NCI-H345 (cell line): ENCODE measurements at places on chromosomes 5 and 9.

DNA sequence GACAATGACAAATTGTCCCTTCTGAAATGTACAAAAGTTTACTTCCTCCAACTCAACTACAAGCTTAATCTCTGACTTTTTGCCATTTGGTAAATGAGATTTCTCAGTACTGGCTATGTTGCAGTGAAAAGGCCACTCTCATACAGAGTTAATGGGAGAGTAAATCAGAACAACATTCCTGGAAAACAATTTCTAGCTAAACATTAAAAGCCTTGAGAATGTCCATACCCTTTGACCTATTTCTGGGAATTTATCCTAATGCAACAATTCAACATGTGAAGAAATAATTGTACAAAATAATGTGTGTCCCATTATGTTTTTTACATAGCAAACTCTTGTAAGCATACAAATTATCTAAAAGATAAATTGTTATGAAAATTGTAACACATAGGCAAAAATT is 56.3 kb upstream of the SPEF2 start:
- DNase-seq: no peak

- DNase-seq: no peak
These were observed 181.5 kb downstream of the IRX2 start for GRCh38 chr5:2569774-2570542.

GRCh38 chr5:82753374-82753773 is 323.8 kb downstream of the TMEM167A start:
- DNase-seq: no peak

GRCh38 chr5:129904667-129905472 is 605 bp downstream of the CHSY3 start:
- no peak for DNase-seq

- DNase-seq: no peak
These were observed 172.6 kb upstream of the ZNF608 start for GRCh38 chr5:124919076-124919475.

- peak; percentile 71 for DNase-seq
These were observed 552 bp downstream of the OTULINL start for GRCh38 chr5:14581891-14582796.

DNA sequence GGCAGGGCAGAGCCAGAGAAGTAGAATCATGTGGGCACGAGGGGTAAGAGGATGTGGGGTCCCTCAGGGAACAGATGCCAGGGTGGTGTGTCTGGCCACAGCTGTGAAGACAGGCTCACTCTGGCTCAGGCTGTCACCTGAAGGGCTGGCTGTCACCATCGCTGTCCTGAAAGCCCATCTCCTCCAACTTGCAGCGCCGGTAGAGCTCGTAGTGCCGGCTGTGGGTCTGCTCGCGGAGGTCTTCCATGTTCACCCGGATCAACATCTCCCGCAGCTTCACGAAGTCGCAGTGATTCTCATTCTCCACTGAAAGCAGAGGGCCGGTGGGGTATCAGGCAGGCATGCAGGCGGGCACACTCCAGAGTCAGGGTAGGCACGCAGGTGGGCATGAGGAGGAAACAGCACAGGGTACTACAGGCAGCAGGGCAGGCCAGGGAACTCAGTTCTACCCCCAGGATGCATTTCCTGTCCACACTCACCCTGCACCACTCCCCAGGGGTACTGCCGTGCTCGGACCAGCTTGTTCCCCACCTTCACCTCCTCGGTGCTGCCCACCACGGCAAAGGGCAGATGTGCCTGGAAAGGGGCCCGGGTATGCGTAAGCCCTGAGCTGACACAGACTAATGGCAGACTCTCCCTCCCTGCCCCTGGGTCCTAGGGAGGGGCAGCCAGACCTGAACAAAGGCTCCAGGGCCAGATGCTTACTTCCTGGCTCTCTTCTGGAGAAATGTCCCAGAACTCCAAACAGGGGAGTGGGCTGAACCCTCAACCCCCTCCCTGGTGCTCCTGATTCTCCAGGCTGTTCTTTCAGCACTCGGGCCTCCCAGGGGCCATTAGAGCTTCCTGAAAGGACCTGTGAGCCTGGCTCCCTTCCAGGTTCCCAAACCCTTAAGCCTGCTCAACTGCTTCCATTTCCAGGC is 14.4 kb downstream of the CCNI2 start:
- DNase-seq: no peak

GRCh38 chr5:142977363-142978051 is 207.3 kb downstream of the ARHGAP26 start:
- no peak for DNase-seq

DNA sequence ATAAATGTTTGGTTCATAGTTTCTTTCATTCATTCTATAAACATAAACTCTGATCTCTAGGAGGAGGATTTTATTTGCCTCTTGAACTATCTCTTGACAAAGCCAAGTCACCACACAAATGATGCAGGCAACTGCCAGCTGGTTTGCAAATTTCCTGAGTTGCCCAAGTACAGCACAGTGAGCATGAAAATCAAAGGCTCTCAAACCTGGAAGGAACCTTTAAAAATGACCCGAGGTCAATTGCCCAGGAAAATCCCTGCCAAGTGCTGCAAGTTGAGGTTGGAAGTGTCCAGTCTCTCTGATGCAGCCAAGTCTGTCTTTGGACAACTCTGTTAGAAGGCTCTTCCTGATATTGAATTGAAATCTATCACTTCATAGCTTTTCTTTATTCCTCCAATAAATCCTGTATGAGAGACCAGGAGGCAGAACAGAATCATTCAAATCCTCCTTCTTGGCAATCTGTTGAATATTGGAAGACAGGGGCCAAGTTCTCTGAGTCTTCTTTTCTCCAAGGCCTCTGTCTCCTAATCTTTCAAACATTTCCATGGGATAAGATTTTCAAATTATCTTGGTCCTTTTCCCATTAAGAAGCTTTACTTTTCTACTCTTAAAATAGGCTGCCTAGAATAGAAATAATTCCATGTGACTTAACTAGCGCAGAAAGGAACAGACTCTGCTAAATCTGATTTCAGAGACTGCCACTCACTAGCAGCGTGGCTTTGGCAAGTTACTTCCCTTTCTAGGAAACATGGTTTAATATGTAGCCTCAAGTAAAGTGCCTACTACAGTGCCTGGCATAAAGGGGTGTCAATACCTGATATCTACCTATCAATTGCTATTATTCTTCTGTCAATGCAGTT is 159.2 kb downstream of the SNX18 start:
- DNase-seq: no peak

GRCh38 chr5:151295138-151295537 is 8.4 kb downstream of the SLC36A3 start:
- no peak for DNase-seq

GRCh38 chr9:76699971-76700370 is 64.3 kb upstream of the PCA3 start:
- no peak for DNase-seq

DNA sequence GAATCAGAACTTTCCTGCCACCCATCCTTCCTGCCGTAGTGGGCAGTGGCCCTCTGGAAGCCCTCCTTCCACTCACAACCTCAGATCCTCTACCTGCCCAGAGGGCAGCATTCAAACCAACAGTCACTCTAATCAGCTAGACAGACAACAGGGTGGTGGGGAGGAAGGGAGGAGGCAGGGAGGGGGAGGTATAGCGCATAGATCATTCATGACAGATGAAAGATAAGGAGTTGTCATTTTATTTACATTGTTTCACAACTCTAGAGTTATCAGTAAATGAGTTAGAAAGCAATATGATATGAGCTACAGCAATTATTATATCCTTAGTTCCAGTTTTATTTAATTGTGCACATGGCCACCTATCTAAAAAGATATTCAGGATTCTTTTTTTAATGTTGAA is 852 bp downstream of the IL9 start:
- DNase-seq: no peak

DNA sequence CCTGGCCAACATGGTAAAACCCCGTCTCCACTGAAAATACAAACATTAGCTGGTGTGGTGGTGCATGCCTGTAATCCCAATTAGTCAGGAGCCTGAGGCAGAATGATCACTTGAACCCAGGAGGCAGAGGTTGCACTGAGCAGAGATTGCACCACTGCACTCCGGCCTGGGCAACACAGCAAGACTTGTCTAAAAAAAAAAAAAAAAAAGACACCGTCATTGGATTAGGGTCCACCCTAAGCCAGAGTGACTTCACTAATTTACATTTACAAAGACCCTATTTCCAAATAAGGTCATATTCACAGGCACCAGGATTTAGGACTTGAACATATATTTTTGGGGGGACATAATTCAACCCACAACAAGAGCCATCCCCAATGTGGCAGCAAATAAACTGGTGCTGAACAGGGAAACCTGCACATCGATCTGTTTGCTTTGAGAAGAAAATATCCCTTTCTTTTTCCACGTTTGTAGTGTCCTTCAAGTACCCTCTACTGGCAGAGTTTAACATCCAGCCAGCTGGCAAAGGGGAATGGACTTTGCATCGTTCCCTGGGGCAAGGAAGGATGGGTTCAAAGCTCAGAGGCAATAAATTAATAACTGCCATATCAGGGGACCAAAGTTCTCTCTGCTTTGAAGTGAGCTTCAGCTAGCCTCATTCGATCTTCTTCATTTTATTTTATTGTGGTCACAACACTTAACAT is 3.7 kb upstream of the DNAJC25 start:
- DNase-seq: no peak

DNA sequence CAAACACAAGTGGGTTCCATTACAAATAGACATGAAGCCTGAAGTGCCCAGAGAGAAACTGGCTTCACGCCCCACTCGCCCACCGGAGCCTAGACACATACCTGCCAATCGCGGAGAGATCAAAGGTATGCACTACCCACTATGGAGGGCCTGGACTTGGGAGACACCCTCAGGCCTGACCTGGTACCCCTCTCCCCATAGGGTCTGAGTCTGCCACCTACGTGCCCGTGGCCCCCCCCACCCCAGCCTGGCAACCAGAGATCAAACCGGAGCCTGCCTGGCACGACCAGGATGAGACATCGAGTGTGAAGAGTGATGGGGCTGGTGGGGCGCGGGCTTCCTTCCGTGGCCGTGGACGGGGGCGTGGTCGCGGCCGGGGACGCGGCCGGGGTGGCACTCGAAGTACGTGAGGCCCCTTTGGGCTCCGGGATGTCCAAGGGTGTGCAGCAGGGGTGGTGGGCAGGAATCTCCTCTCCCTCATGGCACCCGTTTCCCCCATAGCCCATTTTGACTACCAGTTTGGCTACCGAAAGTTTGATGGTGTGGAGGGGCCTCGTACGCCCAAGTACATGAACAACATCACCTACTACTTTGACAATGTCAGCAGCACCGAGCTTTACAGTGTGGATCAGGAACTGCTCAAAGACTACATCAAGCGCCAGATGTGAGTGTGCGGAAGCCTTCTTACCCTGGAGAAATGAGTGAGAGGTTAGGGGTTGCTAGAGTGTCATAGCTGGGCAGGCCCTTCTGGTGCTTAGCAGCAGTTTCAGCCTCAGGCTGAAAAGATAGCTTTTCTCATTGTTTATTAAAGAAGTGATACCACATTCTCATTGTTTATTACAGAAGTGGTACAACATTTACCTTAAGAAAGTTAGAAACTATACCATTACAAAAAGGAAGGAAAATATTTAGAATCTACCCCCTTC is 38.7 kb downstream of the LARP1 start:
- no peak for DNase-seq

DNA sequence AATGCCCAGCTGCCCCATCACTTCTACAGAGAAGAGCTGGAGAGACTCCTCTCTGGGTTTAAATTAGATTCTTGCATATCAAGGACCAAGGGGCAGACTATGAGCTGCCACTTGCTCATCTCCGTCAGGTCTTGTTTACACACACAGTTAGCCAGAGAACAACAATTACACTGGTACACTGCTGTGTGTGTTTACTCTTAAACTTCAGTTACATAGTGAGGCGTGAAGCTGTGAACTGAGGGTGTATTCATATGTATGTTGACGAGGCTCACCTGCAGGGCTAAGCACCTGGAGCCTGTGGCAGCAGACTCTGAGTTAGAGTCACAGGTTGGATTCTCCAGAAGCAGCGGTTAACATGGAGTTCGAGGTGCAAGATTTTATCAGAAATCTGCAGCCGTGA is 155.4 kb upstream of the ANKH start:
- DNase-seq: peak; percentile 83

GRCh38 chr5:81513473-81513872 is 119.5 kb upstream of the ACOT12 start:
- no peak for DNase-seq

- no peak for DNase-seq
These were observed 310.6 kb downstream of the DIRAS2 start for GRCh38 chr9:90331826-90332575.

- DNase-seq: no peak
These were observed 31.7 kb downstream of the UBE2QL1 start for GRCh38 chr5:6480133-6481051.
